ENCODE measurements at places on chromosomes 3 and 15.

GRCh38 chr3:139619484-139619883, 58.3 kb downstream of the NMNAT3 start:
- no peak for DNase-seq

- DNase-seq = no peak
Observed at GRCh38 chr3:129705274-129705673, 98.8 kb upstream of the PLXND1 start.

- DNase-seq = no peak
Observed at GRCh38 chr3:186626254-186626847, 13.5 kb downstream of the AHSG start.

DNA sequence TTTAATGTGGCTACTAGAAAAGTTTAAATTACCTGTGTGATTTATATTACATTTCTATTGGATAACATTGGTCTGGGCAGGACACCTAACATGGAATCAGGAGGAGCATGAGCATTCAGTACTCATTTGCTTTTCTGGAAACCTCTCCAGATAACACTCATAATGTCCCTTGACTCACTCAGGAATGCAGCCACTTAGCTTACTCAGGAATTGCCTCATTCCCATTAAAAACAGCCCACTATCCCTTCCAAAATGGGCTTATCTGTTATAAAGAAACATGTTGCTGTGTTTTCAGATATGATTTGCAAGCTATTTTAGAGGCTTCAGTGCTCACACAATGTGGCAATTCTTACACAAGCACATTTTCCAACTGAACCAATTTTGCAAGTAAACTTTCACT, 17.1 kb downstream of the GBE1 start:
- DNase-seq = no peak

DNA sequence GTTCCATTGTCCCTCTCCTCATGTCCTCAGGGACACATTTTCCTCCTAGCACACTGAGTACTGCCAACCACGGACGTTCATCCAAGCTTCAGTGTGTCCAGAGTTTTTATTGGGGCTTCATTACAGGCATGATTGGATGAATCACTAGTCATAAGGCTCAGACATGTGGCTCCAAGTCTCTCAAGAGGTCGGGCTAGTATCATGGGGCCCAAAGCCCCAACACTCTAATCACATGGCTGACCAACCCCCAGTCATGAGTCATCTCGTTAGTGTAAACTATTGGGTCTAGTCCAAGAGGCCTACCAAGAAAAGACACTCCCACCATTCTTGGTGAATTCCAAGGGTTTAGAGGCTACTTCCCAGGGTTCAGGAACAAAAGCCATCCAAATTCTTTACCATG, 4.4 kb downstream of the TERC start:
- no peak for DNase-seq

GRCh38 chr3:169268286-169268776, 395.2 kb downstream of the MECOM start:
- DNase-seq = no peak

DNA sequence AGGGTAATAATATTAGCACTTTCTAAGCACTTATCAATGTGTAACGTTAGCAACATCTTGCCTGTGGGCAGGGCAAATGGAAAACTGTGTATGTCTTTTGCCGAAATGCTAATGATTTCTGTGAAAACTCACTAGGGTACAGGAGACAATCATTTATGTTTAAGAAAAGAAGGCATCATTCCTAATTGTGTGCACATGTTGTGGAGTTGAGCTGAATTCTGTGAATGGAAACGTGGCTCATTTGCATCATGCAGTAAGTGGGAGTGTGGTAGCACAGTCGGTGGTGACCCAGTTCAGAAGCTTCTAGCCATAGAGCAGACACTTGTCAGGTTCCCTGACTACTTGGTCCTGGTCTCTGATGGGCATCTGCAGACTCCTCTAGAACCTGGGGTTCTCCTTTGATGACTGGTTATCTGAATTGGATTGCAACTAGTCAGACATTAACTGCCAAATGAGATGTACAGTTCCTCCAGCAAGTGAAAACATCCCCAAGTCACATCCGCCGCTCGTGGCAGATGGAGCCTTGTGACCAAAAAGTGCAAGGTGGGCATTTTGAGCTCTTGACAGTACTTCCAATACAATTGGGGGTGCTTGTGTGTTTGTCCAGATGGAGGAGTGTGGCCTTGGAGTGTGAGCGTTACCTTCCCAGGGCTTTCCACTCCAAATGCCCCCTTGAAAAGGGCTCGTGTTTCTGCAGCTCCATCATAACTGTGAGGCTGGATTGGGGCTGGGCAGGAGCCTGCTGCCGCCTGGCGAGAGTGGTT, 21.5 kb downstream of the MRPS25 start:
- DNase-seq = no peak

Measured in stimulated activated naive CD8-positive, alpha-beta T cell treated with anti-CD3 and anti-CD28 coated beads, Interleukin-15, Interleukin-2, amounts not matched to agents 100 U/mL and 50 U/mL, for 24 hours (primary cell).